Vein endothelial cell (primary cell): ENCODE measurements at places on chromosomes 7 and 10. TPM values are rescaled to one million over a fixed set of nuclear protein-coding genes. Genes with fewer than 3 reads are reported as not detected.

Gene VGF
- 0.10 TPM in 1 of 2 replicates, not detected in the other for total RNA-seq

Gene ZNF425
- total RNA-seq = 1.1 and 2.3 TPM in 2 replicates

Gene NUDT13
- 1.3 and 2.0 TPM in 2 replicates for total RNA-seq

Gene STEAP2
- total RNA-seq = 2.3 and 8.8 TPM in 2 replicates

Gene SEMA3D
- 0.57 and 0.98 TPM in 2 replicates for total RNA-seq

Gene HOXA10
- 6.2 and 7.5 TPM in 2 replicates for total RNA-seq
